Right ventricle myocardium superior (tissue), 1 donor: ENCODE measurements at places on chromosomes 2 and 18. TPM values are rescaled to one million over a fixed set of nuclear protein-coding genes. Genes with fewer than 3 reads are reported as not detected.

The DRC1 gene
- total RNA-seq = not detected

The CXCR1 gene
- 0.54 TPM for total RNA-seq

The SP5 gene
- total RNA-seq = 0.46 TPM

The MAPRE2 gene
- total RNA-seq = 101 TPM

The RFX8 gene
- not detected for total RNA-seq

The HOXD11 gene
- total RNA-seq = not detected
